Globus pallidus (tissue), 1 donor: ENCODE measurements at places on chromosomes 3 and 15.

DNA sequence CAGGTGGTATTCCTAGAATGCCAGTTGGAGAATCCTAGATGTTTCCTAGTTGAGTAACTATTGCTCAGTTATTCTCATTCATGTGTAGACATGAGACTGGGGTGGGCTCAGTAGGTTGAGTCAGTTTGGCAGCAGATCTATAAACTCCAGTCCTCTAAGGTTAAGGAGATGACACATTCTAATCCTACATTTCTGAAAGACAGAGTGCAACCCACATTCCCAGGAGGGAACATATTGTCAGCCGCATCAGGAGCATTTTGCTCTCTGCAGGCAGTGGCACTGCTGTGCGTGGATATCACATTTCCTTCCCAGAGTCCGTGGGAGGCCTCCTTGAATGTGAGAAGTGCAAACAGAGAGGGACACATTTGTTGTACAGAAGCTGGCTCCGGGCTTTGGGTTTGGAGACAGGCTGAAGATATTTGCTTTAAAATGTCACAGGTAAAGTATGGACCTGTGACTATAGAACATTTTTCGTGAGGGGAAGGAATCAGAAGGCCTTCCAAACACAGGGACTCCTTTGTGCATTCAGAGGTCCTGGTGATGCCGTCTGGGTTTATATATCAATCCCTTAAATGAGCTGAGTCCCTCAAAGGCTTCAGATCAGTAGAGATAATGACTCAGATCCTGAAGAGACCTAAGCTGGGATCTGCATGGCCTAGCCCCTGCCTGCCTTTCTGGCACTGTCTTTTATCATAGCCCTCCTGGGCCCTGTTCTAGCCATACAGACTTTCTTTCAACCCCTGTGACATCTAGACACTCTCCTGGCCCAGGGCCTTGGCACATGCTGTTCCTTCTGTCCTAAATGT lies 156.5 kb downstream of the CADPS start:
- no peak for DNase-seq

DNA sequence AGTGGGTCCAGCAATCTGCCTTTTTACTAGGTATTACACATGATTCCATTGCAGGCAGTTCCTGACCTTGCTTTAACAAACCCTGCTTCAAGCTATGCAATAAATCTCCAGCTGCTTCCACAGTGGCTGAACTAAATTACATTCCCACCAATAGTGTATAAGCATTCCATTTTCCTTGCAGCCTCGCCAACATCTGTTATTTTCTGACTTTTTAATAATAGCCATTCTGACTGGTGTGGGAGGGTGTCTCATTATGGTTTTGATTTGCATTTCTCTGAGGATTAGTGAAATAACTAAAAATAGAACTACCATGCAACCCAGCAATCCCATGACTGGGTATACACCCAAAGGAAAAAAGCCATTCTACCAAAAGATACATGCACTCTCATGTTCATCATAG lies 36.4 kb upstream of the DNAJC13 start:
- no peak for DNase-seq

GRCh38 chr3:14300721-14301399 lies 101.5 kb upstream of the SLC6A6 start:
- DNase-seq = no peak

GRCh38 chr3:187295316-187296034 lies 3.9 kb upstream of the MASP1 start:
- DNase-seq = no peak
